GM20000 (cell line): ENCODE measurements at places on chromosomes 16 and 17.

GRCh38 chr16:1215574-1216295 is 9.3 kb downstream of the TPSG1 start:
- DNase-seq, result no peak

DNA sequence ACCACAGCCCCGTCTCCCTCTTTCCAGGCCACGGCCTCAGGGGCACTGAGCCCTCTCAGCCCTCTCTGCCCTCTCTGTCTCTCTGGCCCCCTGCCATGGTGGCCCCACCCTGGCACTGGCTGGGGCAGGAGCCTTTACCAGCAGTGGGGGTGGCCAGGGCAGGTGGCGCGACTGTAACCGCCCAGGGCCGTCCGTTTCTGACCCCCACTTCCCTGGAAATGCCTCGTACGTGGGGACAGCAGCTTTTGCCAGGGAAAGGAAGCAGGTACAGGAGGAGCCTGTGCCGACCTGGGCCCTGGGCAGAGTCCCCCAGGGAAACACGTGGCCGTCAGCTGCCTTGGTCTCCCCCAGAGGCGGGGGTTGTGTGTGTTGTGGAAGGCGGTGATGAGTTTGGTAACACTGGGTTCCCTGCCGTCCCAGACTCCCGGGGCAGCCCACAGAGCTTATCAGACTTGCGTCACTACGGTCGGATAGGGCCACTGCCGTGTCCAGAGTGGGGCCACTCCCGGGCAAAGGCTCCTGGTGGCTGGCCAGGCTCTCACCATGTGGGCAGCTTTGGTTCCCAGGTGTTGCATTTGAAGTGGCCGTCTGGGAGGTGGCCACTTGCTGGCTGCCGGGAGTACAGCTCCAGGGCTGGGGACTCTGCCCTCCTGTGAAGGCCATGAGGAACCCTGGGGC is 249.3 kb upstream of the CIBAR2 start:
- no peak for DNase-seq

DNA sequence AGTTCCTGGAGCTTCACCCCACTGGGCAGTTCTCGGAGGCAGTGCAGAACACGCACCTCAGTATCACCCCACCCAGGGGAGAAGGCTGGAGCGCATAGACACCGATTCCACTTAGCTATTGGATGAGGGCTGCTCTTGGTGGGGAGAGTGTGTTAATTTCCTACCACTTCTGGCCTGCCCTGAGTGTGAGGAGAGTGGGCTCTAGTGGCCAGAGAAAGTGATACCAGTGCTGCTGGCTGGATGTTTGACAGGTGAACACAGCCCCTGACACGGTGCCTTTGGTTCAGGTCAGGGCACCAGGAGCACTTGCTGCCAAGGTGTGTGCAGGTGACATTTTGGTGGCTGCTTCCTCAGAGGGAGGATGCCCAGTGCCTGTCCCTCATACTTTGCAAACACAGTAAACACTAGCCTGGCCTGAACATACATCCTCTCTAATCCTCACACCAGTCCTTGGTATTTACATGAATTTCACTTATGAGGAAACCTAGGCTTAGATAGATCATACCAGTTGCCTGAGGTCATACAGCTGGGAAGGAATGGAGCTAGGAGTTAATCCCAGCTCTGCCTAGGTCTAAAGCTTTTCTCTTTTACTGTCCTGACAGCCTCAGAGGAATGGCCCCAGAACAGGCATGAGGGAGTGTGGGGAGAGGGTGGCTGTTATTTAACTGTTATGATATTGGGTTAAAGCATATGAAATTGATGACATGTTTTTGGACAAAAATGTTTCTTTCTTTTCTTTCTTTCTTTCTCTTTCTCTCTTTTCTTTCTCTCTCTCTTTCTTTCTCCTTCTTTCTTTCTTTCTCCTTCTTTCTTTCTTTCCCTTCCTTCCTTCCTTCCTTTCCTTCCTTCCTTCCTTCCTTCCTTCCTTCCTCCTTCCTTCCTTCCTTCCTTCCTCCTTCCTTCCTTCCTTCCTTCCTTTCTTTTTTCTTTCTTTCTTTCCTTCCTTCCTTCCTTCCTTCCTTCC is 21.0 kb upstream of the ITGAX start:
- DNase-seq, result peak; percentile 60

DNA sequence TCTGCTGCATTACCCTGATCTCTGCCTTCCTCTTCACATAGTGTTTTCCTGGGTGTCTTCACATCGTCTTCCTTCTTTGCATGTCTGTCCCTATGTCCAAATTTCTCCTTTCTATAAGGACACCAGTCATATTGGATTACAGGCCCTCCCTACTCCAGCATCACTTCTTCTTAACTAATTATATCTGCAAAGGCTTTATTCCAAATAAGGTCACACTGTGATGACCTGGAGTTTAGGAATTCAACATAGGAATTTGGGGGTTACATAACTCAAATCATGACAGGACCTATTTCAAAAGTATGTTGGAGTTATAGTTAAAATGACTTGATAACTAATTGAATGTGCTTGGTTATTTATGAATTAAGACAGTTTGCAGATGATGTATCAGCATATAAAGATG is 490.5 kb upstream of the ERCC4 start:
- DNase-seq, result no peak

DNA sequence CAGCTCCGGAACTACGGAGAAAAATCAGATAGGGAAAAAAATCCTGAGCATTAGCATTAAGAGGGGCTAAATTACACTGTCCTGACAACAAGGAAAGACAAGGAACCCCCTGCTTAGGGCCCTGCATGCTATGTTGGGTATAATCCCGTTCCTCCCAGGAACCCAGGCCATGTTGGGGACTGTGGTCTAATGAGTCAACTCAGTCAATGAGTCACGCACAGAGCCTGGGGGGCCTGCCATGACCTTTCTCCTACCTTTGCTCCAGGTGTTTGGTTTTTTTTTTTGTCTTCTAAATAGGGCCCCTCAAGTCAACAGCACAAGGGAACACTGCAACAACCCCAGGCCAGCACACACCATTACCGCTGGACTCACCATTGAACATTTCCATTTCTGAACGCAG is 8.9 kb upstream of the ZNF200 start:
- DNase-seq, result no peak

GRCh38 chr16:81099958-81100357 is 3.8 kb upstream of the GCSH start:
- no peak for DNase-seq

DNA sequence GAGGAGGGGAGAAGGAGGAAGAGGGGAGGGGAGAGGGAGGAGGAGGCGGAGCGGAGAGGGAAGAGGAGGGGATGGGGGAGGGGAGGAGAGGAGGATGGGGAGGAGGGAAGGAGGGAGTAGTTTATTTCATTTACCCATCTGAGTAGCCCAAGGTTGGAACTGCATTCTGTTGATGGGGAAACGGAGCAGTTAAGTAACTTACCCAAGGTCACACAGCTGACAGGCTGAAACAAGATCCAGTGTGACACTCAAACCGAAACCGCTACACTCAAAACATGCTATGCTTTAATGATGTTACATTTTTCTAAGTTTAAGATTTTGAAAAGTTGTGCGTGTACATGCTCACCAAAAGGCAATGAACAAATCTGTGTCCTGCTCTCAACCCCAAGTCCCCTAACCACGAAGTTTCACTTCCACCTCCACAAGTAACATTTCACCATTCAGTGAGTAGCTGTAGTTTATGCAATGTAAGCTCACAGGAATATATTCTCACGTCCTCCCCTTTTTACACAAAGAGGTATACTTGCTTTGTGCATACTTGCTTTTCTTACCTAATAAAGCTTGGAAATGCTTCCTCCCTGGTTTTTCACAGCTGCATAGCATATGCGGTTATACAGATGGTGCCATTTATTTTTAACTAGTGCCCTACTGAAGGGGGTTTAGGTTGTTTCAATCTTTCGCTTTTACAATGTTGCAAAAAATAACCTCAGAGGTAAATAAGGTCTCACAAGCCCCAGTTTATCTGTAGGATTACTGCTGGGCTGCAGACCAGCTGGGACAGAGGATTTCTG is 275.3 kb downstream of the PARN start:
- peak; percentile 83 for DNase-seq

DNA sequence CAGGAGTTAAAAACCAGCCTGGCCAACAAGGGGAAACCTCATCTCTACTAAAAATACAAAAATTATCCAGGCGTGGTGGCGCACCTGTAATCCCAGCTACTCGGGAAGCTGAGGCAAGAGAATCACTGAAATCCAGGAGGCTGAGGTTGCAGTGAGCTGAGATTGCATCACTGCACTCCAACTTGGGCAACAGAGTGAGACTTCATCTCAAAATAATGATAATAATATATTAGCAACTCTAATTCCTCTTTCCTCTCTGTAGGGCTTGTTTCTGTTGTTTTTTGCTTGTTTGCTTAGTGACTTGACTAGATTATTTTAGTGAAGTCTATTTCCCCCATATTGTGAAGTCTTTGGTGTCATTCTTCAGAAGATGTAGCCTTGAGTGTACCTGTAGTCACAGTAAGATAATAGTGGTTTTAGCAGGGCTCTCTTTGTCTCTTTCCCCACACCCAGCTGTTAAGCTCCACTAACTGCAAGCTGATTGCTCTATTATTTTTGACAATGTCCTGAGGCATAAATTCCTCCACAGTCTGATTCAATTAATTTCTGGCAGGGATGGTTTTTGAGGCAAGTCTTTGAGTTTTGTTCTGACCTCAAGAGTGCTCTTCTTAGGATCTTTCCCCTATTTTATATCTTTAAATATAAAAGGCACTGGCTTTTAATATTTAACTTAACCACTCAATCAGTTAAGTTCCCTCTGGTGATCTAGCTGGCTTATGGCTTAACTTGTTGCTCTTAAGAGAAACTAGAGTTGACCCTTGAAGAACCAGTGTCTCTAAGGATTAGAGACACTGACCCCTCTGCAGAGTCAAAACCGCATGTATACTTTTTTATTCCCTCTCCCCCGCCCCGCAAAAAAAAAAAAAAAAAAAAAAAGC is 18.6 kb upstream of the TNFSF12 start:
- DNase-seq, result no peak

GRCh38 chr16:87615621-87616041 is 13.3 kb downstream of the JPH3 start:
- no peak for DNase-seq

- no peak for DNase-seq
Measured at GRCh38 chr16:14186007-14186794, 115.1 kb downstream of the MRTFB start.

DNA sequence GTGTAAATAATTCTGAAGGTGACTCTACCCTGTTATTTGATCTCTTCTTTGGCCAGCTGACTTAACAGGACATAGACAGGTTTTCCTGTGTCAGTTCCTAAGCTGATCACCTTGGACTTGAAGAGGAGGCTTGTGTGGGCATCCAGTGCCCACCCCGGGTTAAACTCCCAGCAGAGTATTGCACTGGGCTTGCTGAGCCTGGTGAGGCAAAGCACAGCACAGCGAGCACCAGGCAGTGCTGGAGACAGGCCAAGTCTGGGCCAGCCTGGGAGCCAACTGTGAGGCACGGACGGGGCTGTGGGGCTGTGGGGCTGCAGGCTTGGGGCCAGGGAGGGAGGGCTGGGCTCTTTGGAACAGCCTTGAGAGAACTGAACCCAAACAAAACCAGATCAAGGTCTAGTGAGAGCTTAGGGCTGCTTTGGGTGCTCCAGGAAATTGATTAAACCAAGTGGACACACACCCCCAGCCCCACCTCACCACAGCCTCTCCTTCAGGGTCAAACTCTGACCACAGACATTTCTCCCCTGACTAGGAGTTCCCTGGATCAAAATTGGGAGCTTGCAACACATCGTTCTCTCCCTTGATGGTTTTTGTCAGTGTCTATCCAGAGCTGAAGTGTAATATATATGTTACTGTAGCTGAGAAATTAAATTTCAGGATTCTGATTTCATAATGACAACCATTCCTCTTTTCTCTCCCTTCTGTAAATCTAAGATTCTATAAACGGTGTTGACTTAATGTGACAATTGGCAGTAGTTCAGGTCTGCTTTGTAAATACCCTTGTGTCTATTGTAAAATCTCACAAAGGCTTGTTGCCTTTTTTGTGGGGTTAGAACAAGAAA is 5.1 kb downstream of the STH start:
- DNase-seq, result no peak
